ENCODE measurements at places on chromosomes 6 and 20.

- no peak for DNase-seq
Observed at GRCh38 chr20:3721912-3722311, 9.5 kb upstream of the SIGLEC1 start.

DNA sequence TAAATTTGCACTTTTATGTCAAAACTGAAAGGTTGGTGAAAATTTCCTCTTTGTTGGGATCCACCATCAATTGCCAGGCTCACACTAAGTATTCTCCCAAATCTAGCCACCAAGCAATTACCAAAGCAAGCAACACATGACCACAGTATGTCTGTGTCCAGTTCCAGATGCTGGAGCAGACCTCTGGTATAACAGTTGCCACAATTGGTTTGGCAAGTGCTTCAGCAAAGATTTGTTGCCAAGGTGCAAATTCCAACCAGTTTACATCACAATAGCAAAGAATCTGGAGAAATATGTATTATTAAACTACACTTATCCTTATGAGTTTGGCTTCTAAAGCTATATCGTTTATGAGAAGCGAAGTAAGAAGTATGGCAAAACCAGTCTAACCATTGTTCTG, 6.4 kb downstream of the GTF2H5 start:
- no peak for DNase-seq

DNA sequence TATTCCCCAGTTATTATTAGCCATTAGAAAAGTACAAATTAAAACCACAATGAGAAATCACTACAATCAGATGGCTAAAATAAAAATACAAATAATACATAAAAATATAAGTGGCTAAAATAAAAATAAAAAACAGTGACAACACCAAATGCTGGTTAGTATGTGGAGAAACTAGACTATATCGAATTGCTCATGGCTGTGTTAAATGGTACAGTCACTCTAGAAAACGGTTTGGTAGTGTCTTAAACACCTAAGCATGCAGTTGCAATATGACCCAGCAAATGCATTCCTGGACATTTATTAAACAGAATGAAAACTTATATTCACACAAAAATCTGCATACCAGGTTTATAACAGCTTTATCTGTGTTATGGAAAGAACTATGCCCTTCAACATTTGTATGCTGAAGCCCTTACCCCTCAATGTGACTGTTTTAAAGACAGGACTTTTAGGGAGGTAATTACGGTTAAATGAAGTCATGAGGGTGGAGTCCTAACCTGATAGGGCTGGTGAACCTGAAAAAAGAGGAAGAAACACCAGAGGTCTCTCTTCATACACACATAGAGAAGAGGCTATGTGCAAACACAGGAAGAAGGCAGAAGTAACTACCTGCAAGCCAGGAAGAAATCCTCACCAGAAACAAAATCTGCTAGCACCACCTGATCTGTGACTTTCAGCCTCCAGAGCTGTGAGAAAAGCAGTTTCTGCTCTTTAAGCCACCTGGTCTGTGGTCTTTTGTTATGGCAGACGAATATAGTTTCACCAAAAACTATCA, 84.9 kb downstream of the ASCC3 start:
- no peak for DNase-seq

DNA sequence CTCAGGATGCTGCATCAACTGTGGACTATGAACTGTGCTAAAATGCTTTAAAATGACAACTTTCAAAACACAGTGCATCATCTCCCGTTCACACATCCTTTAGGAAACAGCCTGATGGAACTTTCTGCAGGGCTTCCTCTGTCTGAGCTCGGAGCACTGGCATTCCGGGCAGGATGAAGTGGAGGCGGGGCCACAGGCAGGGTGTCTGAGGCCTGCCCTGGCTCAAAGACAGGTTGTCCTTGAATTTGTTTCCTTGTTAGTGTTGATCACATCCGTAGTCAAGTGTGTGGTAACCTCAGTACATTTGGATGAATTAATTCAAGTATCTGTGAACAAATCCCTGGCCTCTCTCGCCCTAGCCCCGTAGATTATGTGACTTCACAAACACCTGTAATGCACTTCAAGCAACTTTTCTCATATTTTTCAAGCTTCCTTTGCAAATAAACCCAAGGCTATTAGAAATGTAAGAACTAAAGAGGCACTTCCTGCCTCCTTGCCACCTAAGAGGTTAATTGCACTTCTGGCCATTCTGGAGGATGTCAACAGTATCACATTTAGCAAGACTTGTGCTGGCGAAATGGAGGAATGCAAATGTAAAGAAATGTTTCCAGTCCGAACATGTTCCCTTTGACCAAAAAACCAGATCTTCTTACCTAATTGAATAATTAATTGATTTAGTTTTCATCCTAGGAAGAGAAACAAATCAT, 3.1 kb downstream of the CD93 start:
- no peak for DNase-seq
